ENCODE measurements at places on chromosomes 4 and X. TPM values are rescaled to one million over a fixed set of nuclear protein-coding genes. Genes with fewer than 3 reads are reported as not detected.
A peak's percentile ranks its signal among the peaks of the same experiment; 100 is the strongest.

Gene TASL
- total RNA-seq: 1.9 TPM

DNA sequence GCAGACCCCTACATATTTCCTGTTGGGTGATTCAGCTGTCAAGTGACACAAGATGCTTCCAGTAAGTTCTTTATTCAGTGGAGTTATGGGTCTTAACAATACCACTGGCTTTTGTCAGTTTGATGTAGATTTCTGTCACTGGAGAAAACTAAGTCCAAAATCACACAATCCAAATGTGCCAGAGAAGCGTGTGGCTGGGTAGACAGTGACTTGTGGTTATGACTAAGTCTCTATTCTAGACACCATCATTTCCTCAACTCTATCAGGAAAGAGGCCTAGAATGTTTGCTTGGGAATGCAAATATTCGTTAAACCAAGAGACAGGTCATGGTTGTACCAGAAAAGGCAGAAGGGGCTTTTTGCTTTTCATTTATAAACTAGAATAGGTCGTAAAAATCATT is 54.4 kb upstream of the HS3ST1 start:
- no peak for DNase-seq

GRCh38 chrX:86103061-86103460 is 45.2 kb upstream of the DACH2 start:
- no peak for DNase-seq

Gene CCNA2
- total RNA-seq: 18.4 TPM

GRCh38 chrX:11380187-11380844 is 87.1 kb downstream of the AMELX start:
- no peak for DNase-seq

DNA sequence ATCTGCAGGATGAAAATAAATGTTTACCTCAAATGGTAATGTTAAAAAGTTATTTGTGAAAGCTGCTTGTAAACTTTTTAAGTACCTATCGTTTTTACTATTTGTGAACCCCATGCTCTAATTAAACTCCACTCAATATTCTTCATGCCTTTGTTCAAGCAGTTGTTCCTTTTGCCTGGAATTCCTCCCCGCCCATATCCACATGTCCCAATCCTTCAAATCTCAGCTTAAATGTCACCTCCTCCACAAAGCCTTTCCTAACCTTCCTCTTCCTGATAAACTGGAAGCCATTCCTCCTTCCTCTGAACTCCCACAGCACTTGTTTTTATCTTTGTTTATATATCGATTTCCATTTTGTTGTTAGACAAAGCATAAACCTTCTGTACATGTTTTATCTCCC is 2.4 kb downstream of the MORC4 start:
- DNase-seq: no peak

DNA sequence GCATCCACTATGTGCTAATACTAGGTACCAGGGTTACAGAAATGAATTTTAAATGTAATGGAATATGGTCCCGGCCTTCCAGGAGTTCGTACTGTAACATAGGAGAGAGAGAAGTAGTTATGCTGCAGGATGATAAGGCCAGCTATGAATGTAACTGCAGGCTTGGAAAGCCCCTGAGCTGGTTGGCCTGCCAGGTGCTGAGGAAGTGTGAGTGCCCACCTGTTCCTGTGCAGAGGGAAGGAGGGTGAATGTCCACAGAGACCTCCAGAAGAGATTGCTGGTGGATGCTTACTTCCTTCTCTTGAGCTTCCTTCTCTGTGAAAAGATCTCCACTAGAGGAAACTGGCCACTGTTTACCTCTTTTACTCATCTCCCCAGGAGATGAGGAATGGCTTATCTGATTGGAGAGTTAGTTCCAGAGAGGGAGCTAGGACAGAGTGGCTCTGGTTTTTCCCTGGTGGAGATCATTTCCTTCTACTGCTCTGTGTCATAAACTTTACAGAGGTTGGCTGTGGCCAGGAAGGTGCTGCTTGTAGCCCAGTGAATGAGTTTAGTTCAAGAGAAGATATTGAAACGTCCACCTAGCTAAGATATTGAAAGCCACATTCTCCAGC is 114.0 kb upstream of the LNX1 start:
- no peak for DNase-seq

GRCh38 chr4:142314686-142315085 is 531.4 kb downstream of the INPP4B start:
- DNase-seq: no peak

DNA sequence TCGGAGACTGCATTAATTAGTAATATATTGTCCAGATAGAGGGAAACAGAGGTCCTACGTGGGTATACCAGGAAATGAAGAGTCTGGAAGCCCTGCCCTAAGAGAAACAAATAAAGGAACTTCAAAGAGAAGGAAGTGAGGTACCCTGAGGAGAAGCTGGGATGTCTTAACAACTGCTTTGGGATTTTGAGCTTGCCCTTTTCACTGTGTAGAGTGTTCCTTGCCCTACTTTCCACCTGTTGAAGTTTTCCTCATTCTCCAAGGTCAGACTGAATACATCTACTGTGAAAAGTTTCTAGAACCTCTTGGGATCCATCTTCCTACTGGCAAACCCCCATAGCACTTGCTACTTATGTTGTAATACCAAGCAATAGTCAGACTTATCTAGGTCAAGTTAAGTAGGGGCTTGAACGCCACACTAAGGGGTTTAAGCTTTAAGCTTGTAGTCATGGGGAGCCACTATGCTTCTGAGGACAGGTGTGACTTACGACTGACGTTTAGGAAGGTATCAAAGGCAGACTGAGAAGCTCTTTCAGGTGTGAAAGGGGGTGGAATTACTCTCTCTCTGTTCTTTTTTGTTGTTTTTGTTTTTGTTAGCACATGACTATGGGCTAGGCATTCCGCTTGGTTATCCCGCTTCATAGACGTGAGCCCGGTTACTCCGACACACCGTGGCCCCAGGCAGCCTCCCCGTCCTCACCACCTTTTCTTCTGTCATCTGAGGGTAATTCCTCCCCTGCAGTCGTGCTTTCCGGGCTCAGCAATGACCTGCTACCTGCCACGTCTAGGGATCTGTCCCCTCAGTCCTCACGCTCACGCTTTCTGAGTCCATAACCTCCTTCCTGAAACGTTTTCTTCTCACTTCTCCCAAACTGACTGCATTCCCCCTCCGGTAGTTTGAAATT is 959 bp upstream of the REST start:
- no peak for DNase-seq

DNA sequence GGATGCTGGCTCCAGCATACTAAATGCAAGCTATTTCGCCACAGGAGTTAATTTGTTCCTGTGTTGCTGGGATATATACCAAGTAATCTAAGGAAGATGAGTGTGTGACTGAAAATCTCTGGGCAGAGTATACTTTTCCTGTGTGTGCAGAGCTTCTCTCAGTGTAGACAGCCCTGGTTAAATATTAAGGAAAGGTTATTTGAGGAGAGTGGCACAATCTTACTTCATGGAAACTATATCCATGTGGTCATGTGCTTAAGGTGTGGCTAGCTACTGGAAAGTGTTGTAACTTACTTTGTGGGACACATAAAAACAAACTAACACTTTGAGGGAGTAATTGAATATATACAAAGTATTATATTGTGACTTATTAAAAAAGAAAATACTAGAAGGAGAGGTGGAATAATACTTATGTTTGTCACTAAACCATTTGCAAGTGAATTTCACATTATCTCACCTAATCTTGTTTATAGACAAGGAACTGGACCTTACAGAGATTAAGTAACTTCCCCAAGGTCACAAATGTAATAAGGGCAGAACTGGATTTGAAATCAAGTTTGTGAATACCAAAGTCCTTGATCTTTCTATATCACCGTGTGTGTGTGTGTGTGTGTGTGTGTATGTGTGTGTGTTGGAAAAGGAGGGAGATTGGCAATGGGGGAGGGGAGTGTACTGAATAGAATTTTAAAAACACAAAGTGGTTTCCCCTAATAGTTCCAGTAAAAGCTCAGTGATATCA is 408.2 kb upstream of the NR3C2 start:
- no peak for DNase-seq

DNA sequence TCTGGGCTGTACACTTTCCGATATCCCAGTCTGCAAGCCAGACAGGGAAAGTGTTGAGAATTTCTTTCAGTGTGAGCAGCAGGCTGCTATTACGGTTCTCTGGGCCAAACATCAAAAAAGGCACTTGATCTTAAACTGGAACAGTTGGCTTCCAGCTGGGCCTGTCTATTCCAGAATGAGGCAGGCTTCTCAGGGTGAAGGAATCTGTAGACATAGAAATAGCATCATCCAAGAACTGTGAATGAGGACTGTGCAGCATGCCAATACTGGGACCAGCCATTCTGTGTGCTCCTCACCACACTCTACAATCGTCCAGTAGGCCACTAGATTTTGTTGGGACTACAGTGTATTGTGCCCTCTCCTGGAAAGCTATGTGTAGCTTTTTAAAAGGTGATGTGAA is 31.1 kb downstream of the ART3 start:
- peak; percentile 5 for DNase-seq

Gene AMER1
- 4.7 TPM for total RNA-seq

GRCh38 chr4:156659570-156659969 is 312.0 kb downstream of the PDGFC start:
- no peak for DNase-seq

Gene PSAPL1
- total RNA-seq: 18.6 TPM

GRCh38 chr4:70915874-70916559 is 13.8 kb downstream of the MOB1B start:
- DNase-seq: no peak

DNA sequence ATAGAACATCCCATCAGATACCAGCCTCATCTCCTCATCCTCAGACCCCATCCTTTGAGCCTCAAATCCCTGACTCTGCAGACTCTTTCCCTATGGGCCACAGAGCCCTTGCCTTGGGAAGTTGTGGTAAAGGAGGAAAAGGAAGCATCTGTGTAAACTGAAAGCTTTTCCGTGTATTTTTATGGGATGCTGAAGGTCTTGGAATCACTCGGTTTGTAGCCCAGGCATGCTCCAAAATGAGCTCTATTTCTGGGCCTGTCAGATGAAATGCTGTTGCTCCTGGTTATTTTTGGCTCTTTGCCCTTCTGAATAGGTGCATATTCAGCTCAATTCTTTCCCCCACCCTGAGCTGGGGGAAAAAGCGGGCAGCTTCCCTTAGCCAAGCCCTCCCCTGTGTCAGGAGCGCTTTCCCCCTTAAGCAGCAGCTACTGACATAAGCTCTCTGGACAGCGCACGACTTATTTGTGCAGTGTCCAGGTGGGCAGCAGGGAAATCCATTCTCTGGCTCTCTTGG is 5.0 kb upstream of the SEL1L3 start:
- no peak for DNase-seq

DNA sequence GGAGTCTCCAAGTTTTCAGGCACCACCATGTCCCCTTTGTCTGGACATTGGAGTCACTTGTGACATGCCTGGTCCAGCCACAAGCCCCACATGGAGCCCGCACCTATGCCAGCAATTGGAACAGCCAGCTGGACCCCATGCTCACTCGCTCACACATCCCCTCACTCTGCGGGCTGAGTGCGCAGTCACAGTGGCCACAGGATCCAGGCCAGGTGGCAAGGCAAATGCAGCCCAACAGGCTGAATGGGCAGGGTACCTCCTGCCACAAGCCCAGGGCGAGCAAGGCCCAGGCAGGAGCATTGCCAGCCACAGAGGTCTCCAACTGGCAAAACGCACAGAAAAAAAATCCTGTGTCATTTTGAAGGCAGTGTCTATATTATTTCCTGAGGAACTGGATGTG is 82.0 kb downstream of the ANXA10 start:
- DNase-seq: no peak

Gene POU4F2
- not detected for total RNA-seq

GRCh38 chr4:1492651-1493539 is 86.7 kb upstream of the NKX1-1 start:
- DNase-seq: no peak

GRCh38 chr4:157014621-157015591 is 43.3 kb upstream of the PDGFC start:
- DNase-seq: no peak

GRCh38 chrX:114097866-114098265 is 486.0 kb upstream of the HTR2C start:
- no peak for DNase-seq

Gene VSIG4
- 22.6 TPM for total RNA-seq

DNA sequence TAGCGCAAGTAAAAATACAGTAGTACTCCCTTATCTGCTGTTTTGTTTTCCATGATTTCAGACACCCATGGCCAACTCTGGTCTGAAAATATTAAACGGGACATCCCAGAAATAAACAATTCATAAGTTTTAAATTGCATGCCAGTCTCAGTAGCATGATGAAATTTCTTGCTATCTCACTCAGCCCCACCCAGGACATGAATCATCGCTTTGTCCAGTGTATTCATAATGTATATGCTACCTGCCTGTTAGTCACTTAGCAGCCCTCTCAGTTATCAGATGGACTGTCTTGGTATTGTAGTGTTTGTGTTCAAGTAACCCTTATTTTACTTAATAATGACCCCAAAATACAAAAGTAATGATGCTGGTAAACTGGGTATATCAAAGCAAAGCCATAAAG is 158.2 kb upstream of the DDIT4L start:
- DNase-seq: no peak

DNA sequence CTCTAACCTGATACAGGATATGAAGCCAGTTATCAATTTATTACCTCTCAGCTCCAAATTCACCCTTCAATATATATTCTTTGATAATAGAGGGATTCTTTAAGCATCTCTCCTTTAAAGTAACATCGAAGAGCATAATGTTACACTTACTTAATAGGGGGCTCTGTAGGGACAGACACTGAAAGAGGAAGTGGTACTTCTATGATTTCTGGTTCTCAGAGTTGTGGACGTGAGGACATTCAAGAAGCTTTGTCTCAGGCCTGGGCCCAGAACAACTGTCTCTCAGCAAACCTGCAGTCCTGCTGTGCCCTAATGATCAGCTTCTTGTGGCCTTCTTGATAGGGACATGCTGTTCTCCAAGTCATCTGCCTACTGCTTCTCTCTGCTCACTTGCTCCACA is 4.2 kb upstream of the ZXDB start:
- no peak for DNase-seq

Gene TDO2
- total RNA-seq: 0.59 TPM

- no peak for DNase-seq
Measured at GRCh38 chr4:2434420-2434819, 15.7 kb downstream of the CFAP99 start.

DNA sequence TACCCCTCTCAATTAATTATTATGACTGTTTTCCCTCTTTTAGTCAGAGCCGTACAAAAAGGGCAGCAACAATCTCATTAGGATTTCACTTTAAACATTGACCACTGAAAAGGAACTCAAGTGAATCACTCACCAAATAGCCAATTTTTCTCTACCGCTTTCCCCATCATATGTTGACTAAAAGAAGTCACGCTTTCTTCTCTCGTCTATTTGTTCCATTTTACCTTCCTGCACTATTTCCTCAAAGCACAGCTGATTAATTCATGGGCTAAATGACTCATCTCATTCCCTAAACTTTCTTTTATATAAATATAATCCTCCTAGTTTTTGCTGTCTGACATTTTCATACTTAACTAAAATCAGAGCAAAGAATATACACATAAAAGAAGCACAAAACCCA is 8.2 kb downstream of the MID1 start:
- DNase-seq: no peak

Gene CT47B1
- total RNA-seq: not detected

Gene CT45A10
- not detected for total RNA-seq

GRCh38 chrX:47182106-47182700 is 11.4 kb upstream of the UBA1 start:
- DNase-seq: no peak
